ENCODE measurements at places on chromosomes 12 and 14.

GRCh38 chr12:76706761-76707160 lies 57.2 kb upstream of the ZDHHC17 start:
- DNase-seq: no peak

DNA sequence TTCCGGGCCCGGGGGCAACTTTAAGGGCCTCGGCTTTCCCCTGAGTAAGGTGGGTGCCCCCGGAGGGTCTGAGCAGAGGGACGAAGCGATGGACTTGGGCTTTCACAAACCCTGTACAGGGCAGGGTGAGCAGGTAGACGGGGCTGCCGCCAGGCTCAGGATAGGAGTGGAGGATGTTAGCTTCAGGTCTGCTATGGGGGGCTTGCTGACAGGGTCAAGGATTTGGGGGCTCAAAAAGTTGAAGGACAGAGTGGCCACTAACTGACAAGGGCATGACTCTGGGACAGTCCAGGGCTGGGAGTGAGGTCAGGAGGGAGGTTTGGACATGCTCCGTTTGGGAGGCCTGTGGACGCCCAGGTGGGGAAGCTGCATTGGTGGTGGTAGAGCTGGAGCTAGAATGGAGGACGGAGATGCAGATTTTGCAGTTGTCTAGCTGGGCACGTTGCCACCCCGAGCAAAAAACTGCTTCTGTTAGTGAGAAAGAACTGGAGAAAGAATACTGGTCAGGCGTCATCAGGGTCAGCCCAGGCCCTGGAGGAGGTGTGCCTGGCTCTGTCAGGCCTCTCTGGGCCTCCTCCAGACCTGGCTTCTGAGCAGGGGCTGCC lies 113.3 kb downstream of the ADGRD1 start:
- no peak for DNase-seq

GRCh38 chr14:22668417-22668816 lies 24.3 kb upstream of the OR6J1 start:
- DNase-seq: no peak

GRCh38 chr12:50924439-50925341 lies 27.7 kb upstream of the HIGD1C start:
- DNase-seq: no peak

DNA sequence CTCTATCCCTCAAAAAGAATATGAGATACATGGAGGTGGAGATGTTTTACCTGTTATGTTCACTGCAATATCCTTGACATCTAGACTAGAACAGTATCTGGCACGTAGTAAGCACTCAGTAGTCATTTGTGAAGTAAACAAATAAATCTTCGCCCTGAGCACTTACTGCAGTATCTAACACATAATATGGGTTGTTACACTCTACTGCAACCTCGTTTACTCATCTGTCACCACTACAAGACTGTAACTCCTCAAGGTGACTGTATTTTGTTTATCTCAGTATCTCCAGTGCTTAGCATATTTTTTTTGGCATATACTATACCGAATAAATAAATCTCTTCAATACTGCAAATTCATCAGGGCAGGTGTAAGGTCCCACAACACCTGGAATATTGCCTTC lies 66.1 kb downstream of the WASHC3 start:
- DNase-seq: no peak

GRCh38 chr14:92207928-92208265 lies 86.1 kb downstream of the CPSF2 start:
- DNase-seq: no peak

DNA sequence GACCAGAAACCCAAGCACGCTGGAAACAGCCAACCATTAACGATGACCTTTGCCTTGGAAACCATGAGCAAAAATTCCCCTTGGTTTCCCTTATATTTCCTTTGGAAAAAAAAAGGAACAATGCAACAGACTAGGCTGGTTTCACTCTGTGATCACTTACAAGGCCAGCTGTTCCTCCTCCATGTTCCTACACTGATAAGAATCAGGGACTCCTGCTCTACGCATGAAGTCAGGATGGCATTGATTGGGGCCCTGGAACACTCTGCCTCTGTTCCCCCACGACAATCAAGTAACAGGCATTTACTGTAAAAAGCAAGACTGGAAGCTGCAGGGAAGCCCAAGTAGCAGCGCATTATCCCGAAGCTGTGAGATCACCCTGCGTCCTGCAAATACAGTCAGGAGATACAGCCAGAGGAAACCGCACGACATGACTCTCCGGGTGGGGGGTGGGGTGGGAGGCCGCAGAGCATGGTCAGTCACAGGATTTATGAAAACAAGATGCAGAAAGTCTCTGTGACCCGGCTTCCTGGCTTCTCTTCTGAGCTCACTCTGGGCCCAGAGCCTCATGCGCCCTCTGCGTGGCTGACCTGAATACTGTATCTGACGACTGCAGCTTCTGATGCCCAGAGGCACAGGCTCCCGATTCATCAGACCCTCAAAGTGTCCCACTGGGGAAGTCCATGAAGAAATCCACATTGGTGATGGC lies 31.1 kb downstream of the SSH1 start:
- no peak for DNase-seq

Measured in vagina (tissue), 2 donors.